Heart right ventricle (tissue), 16 donors: ENCODE measurements at places on chromosomes 7 and 10.
A peak's percentile ranks its signal among the peaks of the same experiment; 100 is the strongest.

DNA sequence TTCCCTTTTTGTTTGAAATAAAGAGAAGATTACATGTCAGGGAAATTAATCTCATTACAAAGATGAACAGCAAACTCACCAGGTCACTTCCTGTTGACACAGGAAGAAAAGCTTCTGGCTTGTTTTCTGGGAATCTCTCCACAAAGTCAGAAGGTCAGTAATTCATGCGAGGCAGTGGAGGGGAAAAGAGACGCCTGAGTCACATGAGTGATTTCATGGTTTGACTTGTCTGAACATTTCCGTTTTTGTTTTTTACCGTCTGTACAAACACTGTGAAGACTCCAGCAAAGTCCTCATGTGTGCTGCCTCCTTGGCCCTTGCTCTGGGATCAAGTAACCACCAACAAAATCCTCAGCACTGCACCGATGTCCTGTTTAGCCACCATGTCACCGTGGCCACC is 2.5 kb upstream of the HABP2 start:
- no peak for DNase-seq

DNA sequence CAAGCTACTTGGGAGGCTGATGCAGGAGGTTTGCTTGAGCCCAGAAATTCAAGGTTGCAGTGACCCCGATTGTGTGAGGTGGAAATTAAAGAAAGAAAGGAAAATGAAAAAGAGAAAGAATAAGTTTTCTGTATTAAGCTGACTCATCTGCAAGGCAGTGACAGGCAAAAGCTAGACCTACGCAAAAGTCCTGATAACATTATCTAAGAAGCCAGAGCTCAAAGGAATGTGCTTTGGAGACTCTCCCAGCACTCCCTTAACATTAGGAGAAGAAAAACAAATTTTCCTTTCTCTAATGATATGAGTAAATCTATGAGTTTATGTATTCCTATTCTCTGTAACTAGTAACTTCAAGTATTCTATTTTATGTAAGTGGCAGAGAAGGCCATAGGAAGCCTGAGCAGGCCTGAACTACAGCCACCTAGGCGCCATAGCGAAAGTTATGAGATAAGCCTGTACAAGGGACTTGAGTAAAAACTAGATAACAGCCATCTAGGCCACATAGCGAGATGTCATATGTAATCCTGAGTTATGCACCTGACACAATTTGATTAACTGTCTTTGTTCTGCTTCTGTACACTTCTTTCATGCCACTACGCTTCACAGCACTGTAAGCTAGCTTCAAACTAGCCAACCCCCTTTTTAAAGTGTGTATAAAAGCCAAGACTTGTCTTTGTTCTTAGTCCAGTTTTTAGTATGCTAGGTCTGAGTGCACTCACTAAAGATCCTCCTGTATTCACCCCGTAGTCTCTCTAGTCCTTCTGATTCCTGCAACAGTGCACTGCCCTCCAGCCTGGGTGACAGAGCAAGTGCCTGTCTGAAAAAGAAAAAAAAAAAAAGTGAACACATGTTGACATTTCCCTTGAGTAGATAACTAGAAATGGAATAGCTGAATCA is 9.4 kb upstream of the ZWINT start:
- no peak for DNase-seq

DNA sequence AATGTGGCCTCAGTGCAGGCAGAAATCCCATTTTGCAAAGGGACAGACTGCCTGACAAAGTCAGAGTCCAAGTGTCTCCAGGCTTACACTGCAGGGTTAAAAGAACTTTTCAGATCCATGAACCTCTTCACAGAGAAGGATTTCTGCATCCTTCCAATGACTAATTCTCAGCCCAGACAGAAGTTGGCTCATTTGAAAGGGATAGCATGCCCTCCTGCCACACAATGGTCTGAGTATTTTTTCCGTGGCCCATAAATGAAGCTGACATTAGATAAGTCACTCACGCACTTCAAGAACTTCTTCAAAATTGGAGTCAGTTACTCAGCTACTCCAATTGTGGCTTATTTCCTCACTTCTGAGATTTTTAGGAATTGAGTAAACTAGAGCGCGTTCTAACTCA is 170.2 kb downstream of the PLXNA4 start:
- DNase-seq = no peak

GRCh38 chr7:29877196-29877595 is 70.9 kb downstream of the WIPF3 start:
- DNase-seq = no peak

- no peak for DNase-seq
Measured at GRCh38 chr7:87106974-87107612, 45.2 kb upstream of the DMTF1 start.

DNA sequence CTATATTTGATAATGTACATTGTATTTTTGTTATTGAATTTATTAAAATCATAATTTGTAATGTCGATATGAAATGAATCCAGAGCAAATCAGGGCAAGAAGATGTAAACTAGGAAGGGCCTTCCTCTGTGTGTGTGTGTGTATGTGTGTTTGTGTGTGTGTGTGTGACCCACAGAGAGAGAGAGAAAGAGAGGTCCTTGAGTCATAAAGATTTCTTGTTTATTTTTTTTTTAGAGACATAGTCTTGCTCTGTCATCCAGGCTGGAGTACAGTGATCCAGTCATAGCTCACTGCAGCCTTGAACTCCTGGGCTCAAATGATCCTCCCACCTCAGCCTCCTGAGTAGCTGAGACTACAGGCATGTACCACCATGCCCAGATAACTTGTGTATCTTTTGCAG is 50.7 kb downstream of the INPP5F start:
- no peak for DNase-seq

GRCh38 chr7:107803009-107803610 is at the start of gene SLC26A3:
SLC26A3 (minus strand) TSS chr7:107803223; CDS start chr7:107794509, 8,714 bp downstream.
- no peak for DNase-seq

- DNase-seq = peak; percentile 33
Measured at GRCh38 chr7:102426268-102427018, 6.9 kb upstream of the ORAI2 start.

GRCh38 chr7:139679731-139680594 is 97.8 kb downstream of the HIPK2 start:
- no peak for DNase-seq

- DNase-seq = peak; percentile 77
Measured at GRCh38 chr7:148153616-148154284, 436.8 kb upstream of the C7orf33 start.

GRCh38 chr10:12346707-12347106 is 2.6 kb upstream of the CAMK1D start:
- no peak for DNase-seq

- DNase-seq = no peak
Measured at GRCh38 chr10:68973975-68974374, 14.6 kb upstream of the KIFBP start.

DNA sequence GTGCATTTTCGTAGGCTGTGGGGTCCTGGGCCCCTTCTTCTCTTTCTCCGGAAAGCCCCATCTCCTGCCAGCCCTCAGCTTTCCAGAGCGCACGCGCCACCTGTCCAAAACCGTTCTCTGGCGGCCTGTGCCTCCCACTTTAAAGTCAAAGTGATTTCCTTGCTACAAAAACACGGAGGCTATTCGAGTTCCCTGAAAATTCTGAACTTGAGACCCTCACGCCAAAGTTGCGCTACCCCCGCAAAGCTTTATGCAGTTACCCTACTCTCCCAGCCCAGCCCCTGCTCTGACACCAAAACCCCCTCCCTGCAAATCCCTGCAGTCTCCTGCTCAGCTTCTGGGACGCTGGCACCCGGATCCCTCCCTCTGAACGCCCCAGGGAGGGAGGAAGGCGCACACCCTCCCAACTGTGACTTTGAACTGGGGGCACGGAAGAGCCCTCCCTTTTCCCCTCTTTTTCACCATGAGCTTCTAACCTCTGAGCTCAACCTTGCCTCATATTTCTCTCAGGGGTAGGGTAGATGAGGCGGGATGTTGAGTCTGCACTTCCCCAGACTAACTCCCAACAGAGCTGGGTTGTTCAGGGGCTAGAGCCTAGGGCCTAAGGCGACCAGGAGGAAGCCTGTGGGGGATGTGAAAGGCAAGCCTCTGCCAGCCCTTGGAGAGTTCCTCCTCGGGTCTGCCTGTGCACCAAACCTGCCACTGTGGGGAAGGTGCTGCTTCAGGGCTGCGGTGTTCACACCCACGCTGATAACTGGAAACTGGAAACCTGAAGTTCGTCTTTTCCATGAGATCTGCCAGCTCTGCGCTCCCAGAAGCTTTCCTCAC is 2.7 kb upstream of the PAX4 start:
- DNase-seq = no peak

GRCh38 chr10:103475437-103475836 is 3.6 kb downstream of the CALHM3 start:
- no peak for DNase-seq

DNA sequence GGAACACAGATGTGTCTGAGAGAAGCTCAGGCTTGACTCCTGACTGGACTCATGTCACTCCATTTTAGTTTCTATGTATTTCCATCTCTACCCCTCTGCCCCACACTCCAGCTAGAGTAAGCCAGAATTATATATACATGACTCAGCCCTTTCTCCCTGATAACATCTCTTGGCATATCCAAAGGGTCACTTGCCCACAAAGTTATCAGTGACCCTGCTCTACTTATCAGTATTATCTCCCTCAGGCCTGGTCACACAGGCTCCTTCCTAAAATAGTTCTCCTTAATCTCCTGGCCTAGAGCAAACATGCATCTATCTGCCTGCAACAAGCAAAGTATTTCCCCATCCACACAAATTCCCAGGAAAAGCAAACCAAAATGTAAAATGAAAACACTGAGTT is 598.3 kb downstream of the SUGCT start:
- DNase-seq = no peak

- no peak for DNase-seq
Measured at GRCh38 chr10:129863201-129863663, 100.8 kb downstream of the EBF3 start.

GRCh38 chr7:127831318-127832219 is 179.6 kb downstream of the SND1 start:
- DNase-seq = no peak

DNA sequence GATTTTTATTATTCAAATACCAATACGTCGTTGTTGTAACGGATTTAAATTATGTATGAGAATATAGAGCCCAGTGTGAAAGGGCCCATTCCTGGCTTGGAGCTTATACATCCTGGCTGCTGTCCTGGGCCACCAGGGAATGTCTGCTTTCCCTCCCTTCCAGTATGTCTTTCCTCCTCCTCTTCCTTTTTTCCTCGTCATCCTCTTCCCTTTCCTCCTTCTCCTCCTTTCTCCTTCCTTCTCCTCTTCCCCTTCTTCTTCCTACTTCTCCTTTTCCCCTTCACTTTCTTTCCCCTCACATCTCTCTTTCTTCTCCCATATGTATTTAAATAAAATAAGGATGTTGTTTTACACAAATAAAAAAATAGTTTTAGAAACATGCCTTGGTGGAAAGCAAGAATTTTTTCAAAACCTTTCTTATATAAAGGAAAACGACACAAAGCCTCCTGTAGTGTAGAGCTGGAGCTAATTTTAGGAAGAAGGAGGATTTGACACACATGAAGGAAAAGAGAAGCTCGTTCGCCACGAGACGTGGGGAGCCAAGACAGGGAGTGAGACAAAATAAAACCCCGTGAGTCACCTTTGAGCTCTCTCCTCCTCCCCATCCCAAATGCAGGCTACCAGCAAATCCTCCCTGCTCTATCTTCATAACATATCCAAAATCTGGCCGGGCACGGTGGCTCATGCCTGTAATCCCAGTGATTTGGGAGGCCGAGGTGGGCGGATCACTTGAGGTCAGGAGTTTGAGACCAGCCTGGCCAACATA is 301.1 kb upstream of the LYZL1 start:
- no peak for DNase-seq

DNA sequence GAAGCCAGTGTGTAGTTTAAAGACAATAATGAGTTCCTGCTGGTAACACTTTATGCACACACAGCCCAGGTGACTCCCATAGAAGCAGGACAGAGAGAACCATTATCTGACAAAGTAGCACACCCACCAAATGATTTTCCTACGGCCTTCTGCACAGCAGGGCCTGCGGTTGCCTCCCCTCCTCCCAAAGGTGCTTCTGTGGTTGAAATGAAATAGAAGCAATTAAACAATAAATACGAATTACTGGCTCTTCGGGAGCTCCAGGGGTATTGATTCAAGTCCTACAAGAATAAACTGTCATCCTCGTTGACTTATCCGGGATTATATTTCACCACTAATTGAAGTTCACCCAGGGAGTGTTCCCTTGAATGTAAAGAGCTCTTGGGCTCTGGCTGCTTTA is 172.1 kb downstream of the ACTR3B start:
- no peak for DNase-seq

- no peak for DNase-seq
Measured at GRCh38 chr10:5147981-5148677, 36.8 kb downstream of the AKR1C8 start.

- no peak for DNase-seq
Measured at GRCh38 chr7:95593343-95593742, 3.0 kb downstream of the PDK4 start.

- DNase-seq = no peak
Measured at GRCh38 chr7:107858280-107858679, 32.7 kb upstream of the DLD start.

- DNase-seq = no peak
Measured at GRCh38 chr10:34473174-34474008, 341.7 kb downstream of the PARD3 start.

DNA sequence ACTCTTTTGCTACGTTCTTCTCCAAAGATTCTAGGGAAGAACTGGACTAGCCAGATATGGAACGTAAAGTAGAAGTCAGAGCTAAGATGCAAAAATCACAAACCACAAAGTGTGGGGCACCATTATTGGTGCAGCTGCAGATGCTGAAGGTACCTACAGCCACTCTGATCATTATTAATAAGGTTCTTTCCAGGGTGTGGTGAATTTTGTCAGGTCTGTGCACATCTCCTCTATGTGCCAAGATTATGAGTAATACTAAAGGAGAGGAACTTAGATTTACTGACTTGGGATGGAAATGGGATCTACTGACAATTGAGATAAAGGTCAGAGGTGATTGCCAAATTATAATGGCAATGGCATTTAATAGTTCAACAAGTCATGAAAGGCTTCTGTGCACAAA is 148.2 kb downstream of the RAPGEF5 start:
- no peak for DNase-seq

- DNase-seq = no peak
Measured at GRCh38 chr10:59011972-59012632, 164.3 kb upstream of the PHYHIPL start.

DNA sequence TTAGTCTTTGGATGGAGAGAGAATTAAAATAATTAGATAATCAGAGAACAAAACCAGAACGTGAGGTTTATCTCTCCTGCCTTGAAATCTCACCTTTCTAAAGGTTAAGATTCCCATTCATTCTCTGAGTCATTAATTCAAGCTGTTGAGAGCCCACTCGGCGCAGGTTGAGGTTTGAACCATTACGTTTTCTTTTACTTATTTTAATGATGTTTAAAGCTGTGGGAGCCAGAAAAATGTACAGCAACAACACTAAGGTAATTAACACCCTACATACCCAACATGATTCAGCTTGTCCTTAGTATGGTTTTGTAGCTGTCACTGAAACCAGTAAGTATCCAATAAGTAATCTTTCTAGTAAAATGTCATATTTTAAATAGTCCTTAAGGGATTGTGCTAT is 153.0 kb upstream of the ANK3 start:
- DNase-seq = no peak

DNA sequence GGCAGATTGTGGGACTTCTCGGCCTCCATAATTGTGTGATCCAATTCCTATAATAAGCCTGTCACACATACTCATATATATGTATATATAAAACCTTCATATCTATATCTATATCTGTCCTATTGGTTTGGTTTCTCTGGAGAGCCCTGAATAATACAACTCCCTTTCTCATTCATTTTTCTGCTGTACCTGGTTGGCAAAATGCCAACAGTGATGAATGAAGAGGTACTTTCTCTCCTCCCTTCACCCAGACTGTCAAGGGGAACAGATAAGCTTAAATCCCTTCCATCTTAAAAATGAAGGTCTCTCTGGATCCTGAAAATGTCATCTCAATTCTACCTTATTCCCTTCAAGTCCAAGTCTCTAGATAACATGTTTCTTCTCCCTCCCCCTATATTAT is 60.3 kb upstream of the FOXP2 start:
- DNase-seq = no peak
